ENCODE measurements at places on chromosomes 6 and 20.

GRCh38 chr6:46816626-46817025 is 23.4 kb downstream of the MEP1A start:
- no peak for DNase-seq

DNA sequence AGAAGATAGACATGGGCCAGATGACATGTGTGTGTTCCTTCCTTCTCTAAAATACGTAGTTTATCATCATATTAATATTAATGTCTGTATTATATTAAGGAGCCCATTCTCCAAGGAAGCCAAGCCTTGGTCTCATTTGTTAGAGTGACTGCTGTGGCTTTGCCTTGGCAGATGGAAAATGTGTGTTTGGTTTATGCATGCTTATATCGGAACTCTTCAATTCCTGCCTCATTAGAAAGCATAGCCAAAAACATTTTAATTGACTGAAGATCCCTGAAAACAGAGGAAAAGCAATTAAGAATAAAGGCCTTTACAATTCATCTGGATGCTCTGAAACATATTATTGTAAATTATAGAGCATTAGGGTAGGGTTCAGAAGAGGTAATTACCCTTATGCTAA is 106.4 kb downstream of the COL9A1 start:
- no peak for DNase-seq

- no peak for DNase-seq
Observed at GRCh38 chr6:25961619-25962148, 918 bp upstream of the TRIM38 start.

DNA sequence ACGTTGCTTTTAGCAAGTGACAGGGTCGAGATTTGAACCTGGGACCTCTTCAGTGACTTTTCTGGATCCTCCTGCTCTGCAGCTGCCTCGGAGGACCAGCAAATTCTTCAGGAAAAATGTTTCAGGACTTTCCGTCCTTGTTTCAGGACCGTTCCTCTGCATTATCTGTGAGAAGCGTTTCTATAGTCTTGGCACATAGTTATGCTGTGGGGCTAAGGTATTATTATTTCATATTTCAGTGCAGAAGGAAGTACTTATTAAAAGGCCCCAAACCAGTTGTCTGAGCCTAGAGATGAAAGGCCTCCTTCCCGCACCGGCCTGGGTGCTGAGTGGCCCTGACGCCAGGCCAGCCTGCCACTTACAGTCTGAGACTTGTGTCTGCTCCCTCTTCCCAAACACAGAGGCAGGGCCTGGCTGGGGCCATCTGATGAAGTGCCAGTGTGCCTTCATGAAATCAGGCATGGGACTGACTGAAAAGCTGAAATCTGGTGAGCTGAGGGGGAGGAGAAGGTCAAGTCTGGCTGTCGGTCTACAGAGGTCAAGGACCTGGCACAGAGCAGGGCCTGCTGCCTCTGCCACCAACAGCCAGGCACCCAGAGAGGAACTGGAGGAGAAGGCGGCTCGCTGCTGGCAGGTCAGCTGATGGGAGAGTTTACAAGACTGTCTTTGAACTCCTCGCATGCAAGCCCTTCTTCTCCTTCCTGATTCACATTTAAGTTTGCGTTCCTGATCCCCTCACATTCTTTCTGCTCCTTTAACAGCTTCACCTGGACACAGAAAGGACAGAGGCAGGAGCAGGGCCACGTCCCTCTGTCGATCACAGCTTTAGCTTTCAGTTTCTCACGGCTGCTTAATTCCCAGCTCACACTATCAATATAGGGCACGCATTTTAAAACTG is 8.9 kb upstream of the QKI start:
- no peak for DNase-seq

- DNase-seq: no peak
Observed at GRCh38 chr6:138492871-138493270, 6.4 kb downstream of the NHSL1 start.

DNA sequence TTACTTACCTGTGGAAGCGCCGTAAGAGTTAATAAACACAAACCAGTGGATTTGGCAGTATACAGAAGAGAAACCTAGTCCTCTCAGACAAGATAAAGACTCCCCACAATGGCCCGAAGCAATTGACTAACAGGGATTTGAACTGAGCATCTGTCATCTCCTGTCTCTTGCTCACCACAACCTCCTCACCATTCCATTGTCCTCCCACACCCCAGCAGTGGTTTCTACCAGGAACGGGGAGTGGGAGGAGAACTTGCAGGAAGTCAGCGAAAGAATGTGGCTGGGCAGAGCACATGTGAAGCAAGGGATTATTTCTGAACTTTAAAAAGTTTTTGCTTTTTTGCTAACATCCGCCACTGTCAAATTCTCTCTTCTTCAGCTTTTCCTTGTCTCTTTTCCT is 24.6 kb upstream of the TAAR1 start:
- DNase-seq: no peak

- DNase-seq: no peak
Observed at GRCh38 chr20:41627611-41628244, 9.6 kb upstream of the CHD6 start.

- DNase-seq: no peak
Observed at GRCh38 chr6:43258180-43258579, 14.9 kb downstream of the TTBK1 start.

DNA sequence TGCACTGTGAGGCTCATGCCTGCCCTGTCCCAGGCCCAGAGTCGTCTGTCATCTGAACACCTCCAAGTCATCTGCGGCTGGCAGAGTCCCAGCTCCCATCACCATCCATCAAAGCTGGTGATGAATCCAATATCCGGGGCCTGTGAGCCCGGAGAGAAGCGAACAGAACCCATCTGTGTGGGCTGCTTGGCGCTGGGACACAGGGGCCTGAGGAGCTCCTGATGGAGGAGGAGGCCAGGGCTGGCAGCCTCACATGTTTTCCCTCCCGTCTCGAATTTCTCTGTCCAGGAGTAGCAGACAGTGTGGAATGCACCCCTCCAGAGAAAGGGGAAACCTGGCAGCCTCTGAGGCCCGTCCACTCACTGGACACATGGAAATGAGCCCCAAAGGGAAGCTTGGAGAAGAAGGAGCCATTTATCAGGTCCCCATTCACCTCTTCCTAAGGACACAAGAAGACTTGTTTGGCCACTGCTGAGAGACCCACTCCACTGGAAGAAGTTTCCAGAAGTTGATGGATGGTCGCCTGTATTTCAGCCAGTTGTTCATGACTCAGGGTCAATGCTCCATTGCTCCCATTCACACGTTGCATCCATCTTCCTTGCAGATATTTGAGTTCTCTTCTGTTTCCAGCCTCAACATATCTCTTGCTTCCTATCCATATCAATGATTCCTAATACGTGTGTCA is 307.5 kb upstream of the SULF2 start:
- no peak for DNase-seq

GRCh38 chr6:91781946-91782345 is 1195.1 kb upstream of the MAP3K7 start:
- no peak for DNase-seq

DNA sequence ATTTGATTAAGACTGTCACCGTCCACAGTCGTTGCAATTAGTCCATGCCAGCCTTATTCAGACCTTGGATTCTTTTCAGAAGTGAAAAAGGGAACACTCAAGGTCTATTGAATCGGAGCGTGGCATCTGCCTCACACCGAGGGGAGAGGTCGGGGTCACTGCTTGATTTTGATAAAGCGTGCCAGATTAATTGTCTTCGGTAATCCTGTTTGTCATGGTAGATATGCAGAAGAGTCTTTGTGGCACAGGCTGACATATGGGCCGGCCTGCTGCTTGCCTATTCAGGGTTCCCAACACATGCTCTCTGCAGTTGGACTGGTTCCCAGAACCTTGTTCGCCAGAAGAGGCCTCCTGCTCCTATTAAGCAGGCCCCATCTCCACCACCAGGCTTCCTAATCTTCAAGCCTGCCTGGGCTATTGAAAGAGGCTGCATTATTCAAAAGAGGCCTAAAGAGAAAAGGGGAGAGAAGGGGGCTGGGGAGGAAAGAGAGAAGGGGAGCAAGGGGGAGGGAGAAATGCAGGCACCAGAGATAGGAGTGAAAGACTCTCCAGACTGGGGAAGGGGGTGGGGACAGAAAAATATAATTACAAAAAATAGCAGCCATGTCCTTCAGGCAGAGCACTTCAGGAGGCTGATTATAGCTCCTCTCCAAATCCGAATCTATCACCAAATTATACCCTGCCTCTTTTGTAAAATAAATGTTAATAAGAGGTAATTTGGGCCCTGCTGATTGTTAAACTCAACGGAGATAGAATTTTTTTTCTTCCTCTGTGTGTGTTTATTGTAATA is 611.3 kb downstream of the HDGFL1 start:
- no peak for DNase-seq

- DNase-seq: no peak
Observed at GRCh38 chr6:51410453-51410852, 591.8 kb downstream of the TFAP2B start.

- DNase-seq: no peak
Observed at GRCh38 chr6:107547451-107547840, 57.5 kb downstream of the SOBP start.

DNA sequence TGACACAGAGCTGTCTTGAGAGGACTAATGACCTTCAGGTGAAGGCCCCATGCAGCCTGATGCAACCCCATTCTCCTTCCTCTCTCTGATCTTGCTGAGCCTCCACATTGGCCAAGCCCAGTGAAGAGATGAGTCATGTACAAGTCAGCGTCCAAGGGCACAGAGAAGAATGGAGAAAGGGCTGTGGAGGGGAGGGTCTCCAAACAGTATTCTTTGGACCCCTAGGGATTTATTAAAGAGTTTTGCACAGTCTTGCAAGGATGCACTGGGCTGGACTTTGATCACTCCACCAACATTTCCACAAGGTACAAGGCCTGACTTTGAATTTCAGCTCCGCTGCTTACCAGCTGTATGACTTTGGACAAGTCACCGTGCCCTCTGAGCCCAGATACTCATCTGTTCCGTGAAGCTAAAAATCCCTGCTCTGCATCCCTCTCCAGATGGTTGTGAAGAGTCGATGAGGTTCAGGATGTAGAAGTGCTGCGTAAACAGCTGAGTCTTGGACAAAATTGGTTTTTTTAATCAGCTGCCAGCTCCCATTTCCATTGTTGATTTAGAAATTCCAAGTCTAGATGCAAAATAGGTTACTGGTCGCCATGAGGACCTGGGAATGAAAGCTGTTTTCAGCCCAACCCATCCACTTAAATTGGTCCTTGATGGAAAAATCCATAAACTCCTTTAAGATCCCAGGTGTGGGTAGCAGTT is 14.1 kb upstream of the KCNG1 start:
- no peak for DNase-seq

GRCh38 chr6:31963921-31964320 is 4.9 kb downstream of the SKIC2 start:
- DNase-seq: no peak

GRCh38 chr6:73803562-73804241 is 107.7 kb downstream of the CD109 start:
- DNase-seq: no peak

DNA sequence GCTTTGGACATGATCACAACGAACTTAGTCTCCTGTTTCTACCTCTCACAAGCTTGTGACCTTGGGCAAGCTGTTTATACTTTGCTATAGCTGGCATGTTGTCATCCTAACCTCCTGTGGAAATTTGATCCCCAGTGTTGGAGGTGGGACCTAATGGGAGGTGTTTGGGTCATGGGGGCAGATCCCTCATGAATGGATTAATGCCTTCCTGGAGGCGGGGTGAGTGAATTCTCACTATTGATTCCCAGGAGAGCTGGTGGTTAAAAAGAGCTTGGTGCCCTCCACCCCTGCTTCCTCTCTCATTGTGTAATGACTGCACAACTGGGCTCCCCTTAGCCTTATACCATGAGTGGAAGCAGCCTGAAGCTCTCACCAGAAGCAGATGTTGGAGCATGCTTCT is 228.9 kb downstream of the HIVEP2 start:
- no peak for DNase-seq

DNA sequence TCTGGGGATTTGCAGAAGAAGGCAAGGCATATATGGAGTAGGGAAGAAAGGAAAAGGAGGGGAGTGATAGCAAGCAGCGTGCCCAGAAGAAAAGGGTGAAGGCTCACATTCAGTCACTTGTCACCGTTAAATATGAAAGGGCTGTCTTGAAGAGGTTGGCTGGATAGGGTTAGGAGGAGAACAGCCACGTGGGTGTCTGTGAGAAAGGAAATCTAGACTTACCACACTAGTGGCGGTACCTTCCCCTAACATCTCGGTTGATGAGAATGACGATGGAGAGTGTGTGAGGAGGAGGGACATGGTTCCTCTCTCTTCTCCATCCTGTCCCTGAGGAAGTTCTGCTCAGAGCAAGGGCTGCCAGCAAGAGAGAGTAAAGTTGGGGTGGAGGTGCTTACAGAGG is 74.3 kb upstream of the CCN6 start:
- no peak for DNase-seq

DNA sequence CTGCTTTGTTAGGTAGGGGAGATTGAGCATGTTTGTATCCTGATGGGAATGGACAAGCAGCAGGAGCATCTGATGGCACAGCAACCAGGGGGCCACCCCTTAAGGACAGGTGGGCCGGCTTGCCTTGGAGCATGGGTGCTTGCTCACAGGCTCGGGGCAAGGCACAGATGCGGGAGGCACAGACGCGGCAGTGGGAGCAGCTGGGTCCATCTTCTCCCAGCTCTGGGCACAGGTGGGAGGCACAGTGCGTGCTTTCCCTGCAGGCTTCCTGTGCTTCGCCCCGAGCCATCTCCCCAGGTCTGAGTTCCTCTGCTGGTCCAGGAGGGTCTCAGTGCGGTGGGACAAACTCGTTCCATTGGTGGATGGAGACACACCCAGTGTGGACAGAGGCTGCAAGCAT is 73.6 kb upstream of the BHLHE23 start:
- DNase-seq: no peak

GRCh38 chr20:64277571-64278316 is 22.2 kb downstream of the PCMTD2 start:
- DNase-seq: no peak

DNA sequence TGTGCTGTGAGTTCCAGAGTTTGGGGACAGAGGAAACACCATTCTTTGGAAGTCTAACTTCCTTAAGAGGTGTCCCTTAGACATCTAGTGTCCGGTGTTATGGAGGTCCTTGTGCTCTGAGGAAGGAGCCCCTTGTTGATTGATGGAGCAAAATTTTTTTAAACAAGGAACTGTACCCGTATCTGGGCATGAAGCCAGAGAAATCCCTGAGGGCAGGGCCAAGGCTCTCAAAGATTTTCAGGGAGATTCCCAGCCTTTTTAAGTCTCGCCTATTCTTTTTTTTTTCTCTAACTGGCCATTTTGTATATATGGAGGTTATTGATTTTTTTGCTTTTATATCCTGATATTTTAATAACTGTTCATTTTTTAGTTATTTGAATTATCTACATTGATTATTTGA is 45.9 kb downstream of the TRIM38 start:
- no peak for DNase-seq

DNA sequence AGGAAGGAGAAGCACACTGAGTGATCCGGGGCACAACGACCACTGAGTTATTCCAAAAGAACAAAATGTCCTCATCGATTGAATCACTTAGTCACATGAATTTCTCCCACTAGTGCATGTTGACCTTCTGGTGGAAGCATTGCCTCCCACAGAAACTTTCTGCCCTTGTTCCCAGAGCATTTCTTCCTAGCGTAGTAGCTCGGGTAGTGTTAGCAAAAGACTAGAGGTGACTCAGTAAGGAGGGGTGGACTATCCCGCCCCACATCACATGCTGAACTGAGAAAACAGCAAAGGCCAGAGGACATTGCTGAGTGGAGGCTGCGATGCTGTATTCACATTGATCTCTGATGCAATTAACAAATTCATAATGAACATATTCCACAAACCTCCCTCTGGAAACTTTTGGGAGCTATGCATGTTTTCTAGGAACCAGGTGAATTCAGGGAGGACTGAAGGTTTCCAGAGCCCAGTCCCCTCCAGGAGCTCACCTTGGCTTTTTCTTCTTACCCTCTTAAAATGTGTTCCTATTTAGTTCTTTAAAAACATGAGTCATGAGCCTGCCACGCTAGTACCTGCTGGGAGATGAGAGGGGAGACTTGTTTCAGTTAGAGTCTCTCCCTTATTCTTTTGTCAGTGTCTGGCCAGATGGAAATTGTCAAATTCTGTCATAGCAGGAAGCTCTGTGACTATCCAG is 507.9 kb downstream of the CDH26 start:
- DNase-seq: no peak

All from stimulated activated CD8-positive, alpha-beta memory T cell treated with anti-CD3 and anti-CD28 coated beads, Interleukin-4, amount 100 ng/mL, for 4 hours (primary cell).